T-helper 22 cell (primary cell): ENCODE measurements at places on chromosomes 12 and 14.

- DNase-seq, result no peak
These were observed 100.0 kb downstream of the ARF6 start for GRCh38 chr14:49992901-49993339.

- DNase-seq, result no peak
These were observed 14.0 kb upstream of the TBPL2 start for GRCh38 chr14:55454264-55455002.

- no peak for DNase-seq
These were observed 42.7 kb upstream of the ALX1 start for GRCh38 chr12:85237327-85237726.

- no peak for DNase-seq
These were observed 40.3 kb downstream of the CFAP251 start for GRCh38 chr12:121958541-121959240.

GRCh38 chr14:69750495-69750894 is 16.4 kb upstream of the SRSF5 start:
- no peak for DNase-seq

GRCh38 chr12:83451189-83451588 is 764.5 kb downstream of the TMTC2 start:
- no peak for DNase-seq

DNA sequence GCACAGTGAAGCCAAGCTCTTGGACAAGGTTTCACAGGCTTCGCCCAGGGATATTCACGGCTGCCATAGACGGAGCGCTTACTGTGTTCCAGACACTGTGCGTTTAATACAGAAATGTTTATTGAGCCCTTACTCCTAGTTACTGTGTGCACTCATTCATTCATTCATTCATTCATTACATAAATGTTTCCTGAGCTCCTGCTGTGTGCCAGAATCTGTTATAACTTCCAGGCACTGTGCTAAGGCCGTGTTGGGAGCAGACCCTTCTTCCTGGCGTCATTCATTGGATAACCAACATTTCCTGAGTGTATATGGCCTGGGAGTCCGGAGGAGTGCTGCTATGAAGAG is 760 bp upstream of the MED13L start:
- no peak for DNase-seq

DNA sequence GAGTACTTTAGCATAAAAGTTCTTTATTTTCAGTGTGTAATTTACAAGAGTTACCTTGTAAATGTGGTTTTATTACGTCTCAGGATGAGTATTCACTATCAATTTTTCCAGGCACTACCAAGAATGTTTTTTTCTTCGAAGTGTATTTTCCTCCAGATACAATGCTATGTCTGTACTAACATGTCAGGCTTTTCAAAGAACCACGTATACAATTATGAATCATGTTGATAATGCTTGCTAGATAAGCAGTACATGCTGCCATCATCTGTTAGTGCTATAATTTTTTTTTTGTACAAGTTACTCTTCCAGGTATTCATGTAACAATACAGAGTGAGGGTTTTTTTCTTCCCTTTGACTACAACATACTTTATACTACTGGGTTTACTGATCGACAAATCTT is 5.6 kb upstream of the KANSL2 start:
- DNase-seq, result no peak

DNA sequence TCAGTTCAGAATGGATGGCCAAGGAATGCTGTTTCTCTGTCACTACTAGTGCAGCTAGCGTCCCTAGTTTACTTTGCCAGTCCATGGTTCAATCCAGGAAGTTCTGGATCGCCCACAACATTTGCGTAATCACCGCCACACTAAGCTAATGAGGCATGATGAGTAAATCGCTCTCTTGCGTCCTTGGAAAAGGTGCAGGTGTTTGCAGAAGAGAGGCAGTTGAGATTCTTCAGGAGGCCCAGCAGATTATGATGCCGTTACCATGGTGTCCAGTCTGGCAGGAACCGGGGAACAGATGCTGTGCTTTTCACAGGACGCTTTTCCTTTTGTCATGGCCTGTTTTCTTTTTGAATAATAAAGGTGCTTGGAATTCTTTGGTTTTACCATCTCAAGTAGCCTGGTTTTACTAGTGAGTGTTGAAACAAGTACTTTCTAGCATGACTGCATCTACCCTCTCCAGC is 9.0 kb downstream of the TPH2 start:
- no peak for DNase-seq

- no peak for DNase-seq
These were observed 13.3 kb downstream of the RTL1 start for GRCh38 chr14:100890061-100890850.

GRCh38 chr12:92444763-92445162 is 258.0 kb upstream of the PLEKHG7 start:
- no peak for DNase-seq

DNA sequence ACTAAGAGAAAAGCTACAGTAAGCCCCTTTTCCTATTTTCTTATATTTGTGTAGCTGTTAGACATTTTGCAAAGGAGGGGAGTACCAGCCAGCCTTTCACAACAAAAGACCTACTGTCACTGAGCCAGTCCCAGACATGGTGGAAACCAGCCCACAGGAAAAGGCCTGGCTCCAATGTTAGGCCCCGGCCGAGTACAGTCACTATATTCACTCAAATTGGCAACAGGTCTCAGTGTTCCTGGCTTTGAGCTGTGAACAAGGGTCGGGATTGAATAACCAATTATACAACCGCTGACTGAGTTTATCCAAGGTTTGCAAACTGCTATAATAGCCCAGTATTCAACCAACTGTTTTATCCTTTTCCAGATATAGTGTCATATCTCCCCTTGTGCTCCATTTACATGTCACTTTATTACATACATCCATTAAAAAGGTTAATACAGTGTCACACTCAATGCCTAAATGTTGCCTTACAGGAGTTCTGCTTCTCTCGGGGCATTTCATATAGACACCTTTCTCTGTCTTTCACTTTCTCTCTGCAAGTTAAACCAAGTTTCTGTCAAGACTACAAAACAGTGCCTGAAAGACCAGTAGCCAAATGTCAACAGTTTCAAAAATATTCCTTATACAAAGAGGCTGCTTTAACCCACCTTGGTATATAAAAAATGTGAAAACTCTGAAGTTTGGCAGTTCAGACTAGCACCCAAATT is 178.1 kb downstream of the SOX5 start:
- no peak for DNase-seq

- no peak for DNase-seq
These were observed 39.9 kb downstream of the TNFAIP2 start for GRCh38 chr14:103163199-103163598.

- no peak for DNase-seq
These were observed 178.8 kb upstream of the LHX5 start for GRCh38 chr12:113650476-113650875.

DNA sequence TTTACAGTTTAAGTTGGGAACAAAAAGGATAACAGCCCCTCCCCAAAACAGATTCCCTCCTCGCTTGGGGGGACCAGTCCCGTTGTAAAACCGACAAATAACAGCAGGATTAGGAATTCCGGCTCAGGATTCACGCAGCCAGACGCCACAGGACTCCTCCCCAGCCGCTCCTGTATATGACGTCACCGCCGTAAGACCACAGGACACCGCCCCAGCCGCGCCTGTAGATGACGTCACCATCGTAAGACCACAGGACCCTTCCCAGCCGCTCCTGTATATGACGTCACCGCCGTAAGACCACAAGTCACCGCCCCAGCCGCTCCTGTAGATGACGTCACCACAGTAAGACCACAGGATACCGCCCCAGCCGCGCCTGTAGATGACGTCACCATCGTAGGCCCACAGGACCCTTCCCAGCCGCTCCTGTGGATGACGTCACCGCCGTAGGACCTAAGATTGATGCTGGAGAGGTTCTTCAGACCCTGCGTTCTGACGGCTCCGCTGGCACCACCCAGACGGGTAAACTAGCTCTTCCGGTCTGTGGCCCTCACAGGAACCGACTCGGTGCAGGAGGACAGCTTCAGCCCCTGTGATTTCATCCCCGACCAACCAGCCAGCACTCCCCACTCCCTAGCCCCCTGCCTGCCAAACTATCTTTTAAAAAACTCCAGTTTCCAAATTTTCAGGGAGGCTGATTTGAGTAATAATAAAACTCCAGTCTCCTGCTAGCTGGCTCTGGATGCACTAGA is 43.9 kb upstream of the FBRSL1 start:
- peak; percentile 85 for DNase-seq

DNA sequence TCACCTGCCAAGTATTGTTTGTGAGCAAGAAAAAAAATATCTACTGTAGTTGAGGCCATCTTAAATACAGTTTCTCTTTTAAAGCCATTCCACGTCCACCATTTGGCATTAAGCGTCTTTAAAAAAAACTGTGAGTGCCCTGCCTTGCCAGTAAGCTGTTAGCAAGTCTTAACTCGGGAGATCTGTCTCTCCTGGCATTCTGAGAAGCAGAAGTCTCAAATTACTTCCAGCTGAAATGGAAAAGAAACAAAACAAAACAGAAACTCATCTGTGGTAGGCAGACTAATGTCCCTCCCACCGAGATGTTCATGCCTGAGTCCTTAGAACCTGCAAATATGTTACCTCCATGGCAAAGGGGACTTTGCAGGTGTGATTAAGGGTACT is 126.2 kb downstream of the CRADD start:
- no peak for DNase-seq

- peak; percentile 9 for DNase-seq
These were observed 50.9 kb upstream of the BICDL1 start for GRCh38 chr12:119938049-119938667.

- peak; percentile 12 for DNase-seq
These were observed 211.3 kb upstream of the KRR1 start for GRCh38 chr12:75722714-75723200.

DNA sequence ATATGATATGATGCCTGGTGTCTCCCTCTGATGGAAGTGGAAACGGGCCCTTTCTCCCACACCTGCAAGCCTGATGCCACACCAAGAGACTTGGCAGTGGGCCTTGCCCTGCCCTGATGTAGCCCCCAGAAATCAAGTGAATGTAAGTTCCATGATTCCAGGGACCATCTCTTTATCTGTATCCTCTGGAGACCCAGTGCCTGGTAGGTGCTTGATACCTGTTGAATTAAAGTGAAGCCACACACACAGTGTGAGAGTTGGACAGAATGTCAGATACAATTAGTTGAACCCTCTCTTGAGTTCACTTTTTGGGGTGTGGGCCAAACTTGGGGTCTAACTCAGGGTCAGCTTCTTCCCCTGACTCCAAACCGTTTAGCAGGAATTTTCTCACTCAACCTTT is 4.8 kb upstream of the RAB35 start:
- no peak for DNase-seq

DNA sequence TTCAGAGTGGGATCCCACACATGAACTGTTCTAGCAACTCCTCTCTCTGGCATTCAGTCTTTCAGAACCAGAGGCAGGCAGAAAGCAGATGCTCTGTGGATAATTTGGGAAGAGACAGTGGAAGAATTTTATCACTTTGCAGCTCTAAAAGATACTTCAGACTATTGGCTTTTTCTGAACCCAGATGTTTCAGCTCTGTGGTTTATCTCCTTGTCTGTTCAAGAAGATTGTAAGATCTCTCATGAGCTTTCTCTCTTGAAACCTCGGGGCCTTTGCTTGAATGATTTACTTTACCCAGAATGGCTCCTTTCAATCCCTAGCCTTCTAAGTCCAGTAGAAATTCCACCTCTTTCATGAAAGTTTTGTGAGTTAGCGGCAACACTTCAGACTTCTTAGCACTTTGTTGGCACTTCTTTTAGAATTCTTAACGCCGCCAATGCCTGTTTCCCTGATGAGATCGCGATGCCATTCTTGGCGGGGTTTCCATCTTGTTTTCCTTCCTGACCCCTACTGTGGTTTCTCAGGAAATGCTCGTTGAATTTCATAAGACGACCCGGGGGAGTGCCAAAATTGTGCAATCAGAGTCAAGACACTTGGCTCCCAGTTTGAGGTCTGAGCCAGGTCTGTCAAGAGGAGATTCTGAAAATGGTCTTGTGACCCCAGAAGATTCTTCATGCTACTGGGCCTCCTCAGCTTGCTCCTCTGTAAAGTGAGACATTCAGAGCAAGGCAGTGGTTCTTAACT is 107.0 kb upstream of the PRICKLE1 start:
- DNase-seq, result no peak

DNA sequence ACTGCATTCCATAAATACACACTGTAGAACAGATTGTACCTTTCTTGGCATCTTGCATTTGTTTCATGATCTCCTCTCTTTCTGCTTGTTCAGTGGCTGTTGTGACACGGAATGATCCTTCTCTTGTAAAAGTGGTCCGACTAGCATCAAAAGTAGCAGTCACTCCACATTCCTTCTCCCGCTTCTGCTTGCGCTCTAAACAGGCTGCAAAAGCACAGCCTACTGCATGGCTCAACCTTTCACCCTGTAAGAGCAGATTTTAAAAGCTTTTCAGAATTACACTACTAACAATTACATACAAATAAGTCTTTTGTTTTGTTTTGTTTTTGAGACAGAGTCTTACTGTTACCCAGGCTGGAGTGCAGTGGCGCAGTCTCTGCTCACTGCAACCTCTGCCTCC is 49.8 kb downstream of the PAPLN start:
- DNase-seq, result no peak

GRCh38 chr12:9707864-9708808 is 24.8 kb downstream of the CLECL1 start:
- DNase-seq, result peak; percentile 35

DNA sequence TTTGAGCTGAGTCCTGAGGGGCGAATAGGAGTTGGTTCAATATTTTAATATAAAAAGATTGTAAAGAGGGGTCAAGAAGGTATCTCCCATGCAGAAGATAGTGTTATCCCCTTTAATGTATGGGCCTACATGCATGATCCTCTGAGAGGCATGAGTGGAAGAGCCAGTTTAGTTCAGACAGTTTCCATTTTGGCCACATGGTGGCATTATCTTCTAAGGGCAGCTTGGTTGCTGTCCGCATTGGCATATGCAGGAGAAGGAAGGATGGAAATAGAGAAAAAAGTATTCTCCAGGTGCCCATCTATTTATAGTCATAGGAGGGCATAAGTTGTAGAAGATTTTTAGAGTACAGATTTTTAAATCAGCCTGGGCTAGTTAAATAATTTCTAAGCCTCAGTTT is 5.4 kb downstream of the SAMD4A start:
- no peak for DNase-seq
